H9 (cell line): ENCODE measurements at places on chromosomes 5 and 9.

- DNase-seq, result no peak
These were observed 761 bp downstream of the REEP2 start for GRCh38 chr5:138439477-138440158.

- DNase-seq, result no peak
These were observed 351 bp downstream of the TRIO start for GRCh38 chr5:14143546-14143840.

DNA sequence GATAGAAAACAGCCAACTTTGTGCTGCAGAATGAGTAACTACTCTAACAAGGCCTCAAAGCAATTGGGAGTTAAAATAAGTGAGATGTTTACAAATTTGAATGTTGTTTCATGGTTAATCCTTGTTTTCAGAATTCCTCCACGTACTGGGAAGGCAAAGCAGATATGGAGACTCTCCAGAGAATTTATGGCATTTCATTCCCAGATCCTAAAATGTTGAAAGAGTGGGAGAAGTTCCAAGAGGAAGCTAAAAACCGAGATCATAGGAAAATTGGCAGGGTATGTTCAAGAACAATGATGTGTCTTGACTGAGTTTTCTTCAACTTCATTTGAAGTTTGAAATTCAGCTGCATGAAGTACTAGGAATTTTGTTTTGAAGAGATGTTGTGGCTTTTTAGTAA lies 16.4 kb downstream of the TARS1 start:
- DNase-seq, result no peak

- DNase-seq, result no peak
These were observed 59.2 kb upstream of the NR4A3 start for GRCh38 chr9:99762470-99762869.

DNA sequence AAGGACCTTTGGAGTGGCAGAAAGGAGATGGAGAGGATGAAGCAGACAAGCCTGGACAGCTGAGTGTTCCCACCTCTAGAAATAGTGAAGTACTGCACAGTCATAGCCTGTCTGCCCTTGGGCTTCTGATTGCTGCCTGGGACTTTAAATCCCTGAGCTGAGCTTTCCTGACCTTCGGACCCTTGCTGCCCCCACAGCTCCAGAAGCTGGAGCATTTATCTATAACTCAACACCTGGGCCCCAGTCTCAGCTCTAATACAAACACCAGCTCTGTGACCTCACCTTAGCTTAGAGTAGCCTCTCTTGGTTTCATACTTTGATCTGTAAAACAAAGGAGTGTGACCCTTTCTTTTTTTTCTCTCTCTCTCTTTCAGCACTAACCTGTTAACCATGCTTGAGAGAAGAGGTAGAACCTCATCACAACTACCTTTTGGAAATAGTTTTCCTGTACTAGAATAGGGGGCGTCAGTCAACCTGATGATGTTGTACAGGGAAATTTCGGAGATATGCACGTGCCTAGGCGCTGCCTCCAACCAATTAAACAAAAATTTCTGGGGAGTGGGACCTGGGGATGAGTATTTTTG lies 25.4 kb upstream of the ELL2 start:
- no peak for DNase-seq

DNA sequence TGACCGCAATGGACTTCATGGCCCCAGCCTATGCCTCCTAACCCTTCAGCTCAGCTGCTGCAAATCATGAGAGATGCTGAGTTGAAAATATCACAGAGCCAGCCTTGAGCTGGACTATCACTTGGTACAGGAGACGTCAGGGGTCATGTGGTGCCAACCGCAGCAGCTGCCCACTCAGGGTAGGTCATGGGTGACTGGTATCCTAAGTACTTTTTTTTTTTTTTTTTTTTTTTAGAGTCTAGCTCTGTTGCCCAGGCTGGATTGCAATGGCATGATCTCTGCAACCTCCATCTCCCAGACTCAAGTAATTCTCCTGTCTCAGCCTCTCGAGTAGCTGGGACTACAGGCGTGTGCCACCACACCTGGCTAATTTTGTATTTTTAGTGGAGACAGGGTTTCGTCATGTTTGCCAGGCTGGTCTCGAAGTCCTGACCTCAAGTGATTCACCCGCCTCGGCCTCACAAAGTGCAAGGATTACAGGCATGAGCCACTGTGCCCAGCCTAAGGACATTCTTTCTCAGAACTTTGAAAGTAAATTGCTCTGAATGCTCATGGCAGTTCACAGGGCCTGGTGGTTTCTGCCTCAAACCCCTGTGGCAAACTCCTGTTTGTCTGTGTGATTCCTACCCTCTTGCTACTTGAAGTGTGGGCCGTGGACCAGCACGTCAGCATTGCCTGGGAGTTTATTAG lies 21.3 kb downstream of the WWC1 start:
- DNase-seq, result no peak

DNA sequence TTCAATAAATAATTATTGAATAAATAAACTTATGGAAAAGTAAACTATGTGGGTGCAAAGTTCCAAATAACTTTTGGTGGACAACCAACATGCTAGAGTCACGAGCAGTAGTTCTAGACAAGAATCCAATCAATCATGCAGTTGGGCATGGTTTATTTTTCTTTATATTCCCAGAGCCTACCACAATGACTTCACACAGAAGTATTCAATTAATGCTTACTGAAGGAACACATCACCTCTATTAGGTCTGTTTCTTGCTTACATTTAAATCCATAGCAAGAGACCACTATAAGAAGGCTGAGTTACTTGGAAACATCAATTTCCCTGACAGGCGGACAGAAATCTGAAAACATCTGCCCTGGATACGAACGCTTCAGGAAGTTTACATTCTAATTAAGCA lies 214.2 kb downstream of the TMEM232 start:
- no peak for DNase-seq

DNA sequence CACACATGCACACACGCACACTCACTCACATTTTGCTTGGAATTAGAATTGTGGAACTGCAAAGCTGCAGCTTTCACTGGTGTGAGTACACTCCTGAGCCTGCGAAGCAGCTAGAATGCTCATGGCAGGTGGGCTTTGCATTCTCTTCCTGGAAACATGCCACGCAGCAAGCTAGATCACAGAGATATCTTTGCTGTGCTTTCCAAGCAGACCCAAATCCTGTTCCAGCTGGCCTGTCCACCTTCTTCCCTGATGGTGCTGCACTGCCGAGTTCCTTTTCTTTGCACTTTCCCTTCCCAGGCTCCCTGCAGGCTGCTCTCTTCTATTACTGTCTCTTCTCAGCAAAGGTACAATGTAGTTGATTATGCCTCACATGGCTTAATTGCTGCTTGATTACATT lies 92.7 kb upstream of the CKMT2 start:
- no peak for DNase-seq

DNA sequence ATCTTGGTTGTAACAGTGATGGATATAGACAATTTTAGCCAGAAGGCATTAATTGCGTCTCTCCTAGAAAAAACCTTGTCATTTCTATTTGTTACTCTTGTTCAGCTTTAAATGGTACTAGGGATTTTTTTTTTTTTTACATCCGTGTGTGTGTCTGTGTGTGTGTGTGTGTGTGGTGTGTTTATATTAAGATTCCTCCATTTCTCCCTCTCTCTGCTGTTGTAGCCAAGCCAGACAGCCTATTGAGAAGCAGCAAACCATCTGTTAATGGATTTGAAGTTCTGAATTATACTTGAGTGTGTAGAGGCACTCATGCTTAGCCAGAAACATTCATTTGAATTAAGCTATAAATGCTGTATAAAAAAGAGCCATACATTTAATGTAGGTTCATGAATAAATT lies 72.3 kb downstream of the SLF1 start:
- DNase-seq, result no peak

GRCh38 chr9:18256568-18256967 lies 217.4 kb upstream of the ADAMTSL1 start:
- DNase-seq, result no peak

- DNase-seq, result no peak
These were observed 57.0 kb downstream of the SECISBP2 start for GRCh38 chr9:89375191-89375760.

DNA sequence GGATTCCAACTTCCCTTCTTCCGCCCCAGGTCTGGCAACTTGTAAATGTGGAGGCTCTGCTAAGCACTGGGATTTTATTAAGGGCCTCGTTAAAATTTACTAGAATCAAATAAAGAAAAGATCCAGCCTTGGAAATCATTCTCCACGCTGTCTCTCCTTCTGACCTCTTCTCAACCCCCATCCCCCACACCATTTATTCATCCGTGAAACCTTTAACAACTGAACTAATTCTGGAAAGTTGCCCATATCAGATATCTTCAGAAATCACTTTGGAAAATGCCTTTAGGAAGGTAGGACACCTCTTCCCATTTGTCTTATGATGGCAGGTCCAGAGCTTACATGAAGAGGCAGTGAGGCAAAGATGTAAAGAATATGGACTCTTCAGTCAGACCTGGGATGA lies 288.5 kb downstream of the SLIT3 start:
- DNase-seq, result no peak
